ENCODE measurements at places on chromosomes 1 and 21.

DNA sequence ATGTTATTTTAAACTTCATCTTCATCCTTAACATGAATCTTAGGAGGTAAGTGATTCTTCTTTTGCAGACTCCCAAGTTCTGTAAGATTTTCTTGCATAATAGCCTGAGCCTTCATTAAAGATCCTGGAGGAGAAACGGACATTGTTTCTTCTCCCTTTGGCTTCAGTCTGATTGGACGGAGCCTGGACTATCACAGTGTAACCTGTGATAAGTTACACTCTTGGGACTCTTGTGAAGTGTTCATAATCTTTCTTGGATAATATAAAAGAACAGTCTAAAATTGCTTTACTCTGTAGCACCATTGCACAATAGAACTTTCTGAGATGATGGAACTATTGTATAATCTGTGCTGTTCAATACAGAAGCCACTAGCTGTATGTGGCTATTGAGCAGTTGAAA is 244.8 kb downstream of the DNM3 start:
- DNase-seq, result no peak

GRCh38 chr1:175548774-175549173 is 194.6 kb downstream of the TNR start:
- DNase-seq, result no peak

- DNase-seq, result no peak
Observed at GRCh38 chr1:224404916-224405603, 29.5 kb downstream of the WDR26 start.

DNA sequence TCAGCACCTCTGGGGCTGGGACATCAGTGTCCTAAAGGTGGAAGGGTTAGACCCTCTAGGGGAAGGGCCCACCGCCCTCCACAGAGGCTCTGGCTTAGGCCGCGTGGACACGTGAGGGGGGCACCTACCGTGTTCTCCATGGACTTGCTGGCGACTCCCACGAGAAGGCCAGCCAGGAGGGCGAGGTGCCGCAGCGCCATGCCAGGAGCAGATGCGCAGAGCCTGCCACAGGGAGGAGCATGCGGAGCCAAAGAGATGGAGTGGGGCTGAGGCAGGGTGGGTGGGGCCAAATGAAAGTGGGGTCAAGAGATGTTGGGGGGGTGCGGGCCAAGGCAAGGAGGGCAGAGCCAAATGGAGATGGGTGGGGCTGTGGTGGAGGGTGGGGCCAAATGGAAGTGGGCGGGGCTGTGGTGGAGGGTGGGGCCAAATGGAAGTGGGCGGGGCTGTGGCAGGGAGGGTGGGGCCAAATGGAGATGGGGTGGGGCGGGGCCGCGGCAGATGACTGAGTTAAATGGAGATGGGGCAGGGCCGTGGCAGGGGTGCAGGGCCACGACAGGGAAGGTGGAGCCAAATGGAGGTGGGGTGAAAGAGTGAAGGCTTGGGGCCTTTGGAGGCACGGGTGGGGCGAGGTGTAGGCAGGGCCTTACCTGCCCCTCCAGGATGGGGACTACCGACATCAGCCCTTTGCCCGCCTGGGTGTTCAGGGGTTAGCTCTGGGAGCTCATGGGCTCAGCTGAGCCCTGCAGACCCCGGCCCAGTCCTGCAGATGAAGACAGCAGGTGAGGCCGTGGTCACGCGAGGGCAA is 17.4 kb upstream of the RNF223 start:
- no peak for DNase-seq

DNA sequence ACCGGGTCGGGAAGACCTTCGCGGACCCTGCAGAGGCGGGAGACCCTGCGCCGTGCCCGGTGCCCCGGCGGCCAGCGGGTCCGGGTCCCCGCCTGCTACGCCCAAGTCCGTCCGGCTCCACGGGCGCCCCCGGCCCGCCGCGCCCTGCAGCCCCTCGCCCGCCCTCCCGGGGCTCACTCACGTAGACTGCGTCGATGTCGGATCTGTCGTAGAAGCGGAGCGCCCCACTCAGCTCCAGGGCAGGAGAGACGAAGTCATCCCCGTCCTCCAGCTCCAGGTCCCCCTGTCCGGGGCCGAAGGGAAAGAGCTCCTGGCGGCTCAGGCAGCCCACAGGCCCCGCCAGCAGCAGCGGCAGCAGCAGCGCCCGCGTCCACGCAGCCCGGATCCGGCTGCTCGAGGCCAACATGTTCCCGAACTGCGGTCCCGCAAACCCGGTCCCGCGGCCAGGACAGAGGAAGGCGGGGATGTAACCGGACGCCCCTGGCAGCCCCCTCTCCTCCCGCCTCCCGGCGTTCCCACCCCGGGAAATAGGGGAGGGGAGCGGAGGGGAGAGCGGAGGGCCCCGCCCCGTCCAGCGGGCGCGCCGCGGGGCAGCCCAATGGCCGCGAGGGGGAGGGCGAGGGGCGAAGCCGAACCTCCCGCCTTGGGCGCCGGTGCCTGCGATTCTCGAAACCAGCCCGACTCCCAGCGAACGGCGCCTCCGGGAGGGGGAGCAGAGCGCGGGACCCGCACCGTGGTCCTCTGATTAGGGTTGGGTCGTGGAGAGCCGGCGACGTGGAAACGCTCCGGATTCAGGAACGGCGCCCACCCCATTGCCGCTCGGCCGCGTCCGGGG is at the start of gene NID1:
NID1 (minus strand) TSS at position 417 of the 835 bp plus-strand sequence; CDS start at position 406, 11 bp downstream.
- no peak for DNase-seq

- no peak for DNase-seq
Observed at GRCh38 chr1:216937491-216937890, 214.3 kb upstream of the ESRRG start.

- DNase-seq, result no peak
Observed at GRCh38 chr1:1088801-1089680, 14.9 kb upstream of the RNF223 start.

DNA sequence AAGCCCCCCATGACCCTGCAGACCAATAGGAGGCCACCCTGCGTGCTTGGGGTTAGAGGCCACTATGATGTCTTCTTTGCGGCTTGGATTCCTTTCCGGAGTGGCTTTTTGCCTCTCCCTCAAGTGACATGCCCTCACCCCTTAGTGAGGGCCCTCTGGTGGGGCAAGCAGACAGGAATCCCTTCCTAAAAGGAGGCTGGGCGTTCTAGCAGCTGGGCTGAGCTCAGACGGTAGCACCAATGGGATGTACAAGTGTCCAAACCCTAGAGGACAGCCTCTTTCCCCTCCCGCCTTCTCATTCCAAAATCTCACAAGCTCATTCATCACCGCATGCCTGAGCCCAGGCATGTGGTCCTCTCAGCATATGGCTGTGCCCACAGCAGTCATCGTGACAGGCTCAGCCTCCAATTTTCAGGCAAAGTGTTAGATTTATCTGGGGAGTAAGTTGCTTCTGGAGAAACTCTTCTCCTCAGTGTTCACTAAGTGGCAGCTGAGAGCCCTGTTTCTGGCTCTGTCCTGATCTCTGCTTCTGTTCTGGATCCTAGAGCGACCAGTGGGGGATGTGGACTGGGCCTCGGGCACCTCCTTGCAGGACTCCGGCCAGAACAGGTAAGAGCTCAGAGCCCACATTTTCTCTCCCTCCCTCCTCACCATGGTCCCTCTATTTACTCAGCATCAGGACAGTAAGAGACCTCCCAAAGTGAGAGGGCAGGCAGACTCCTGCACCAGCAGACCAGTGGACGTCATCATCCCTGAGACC is 4.8 kb downstream of the KIAA1614 start:
- DNase-seq, result no peak

GRCh38 chr1:240004086-240004749 is 87.5 kb upstream of the FMN2 start:
- DNase-seq, result peak; percentile 3

DNA sequence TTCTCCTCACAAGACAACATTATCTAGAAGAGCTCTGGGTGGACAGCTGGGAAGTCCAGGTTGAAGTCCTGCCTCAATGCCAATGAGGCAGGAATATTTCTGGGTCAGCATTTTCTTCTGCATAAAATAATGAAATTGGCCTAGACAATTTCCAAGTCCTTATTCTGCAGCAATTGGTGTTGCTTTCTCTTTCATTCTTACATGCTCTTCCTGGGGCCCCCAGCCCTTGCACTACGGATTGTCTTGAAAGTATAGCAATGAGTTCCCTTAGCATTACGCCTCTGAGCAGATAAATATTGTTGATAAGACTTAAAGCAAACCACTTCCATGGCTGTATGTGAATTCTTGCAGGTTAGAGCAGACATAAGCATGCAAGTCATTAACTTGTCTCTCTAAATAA is 188.5 kb downstream of the TGFBR3 start:
- no peak for DNase-seq

- DNase-seq, result no peak
Observed at GRCh38 chr21:25466470-25466869, 140.8 kb downstream of the MRPL39 start.

GRCh38 chr1:50562106-50562505 is 138.9 kb upstream of the DMRTA2 start:
- DNase-seq, result no peak

GRCh38 chr1:239363930-239364329 is 22.4 kb upstream of the CHRM3 start:
- no peak for DNase-seq

GRCh38 chr1:17460219-17460618 is 20.7 kb upstream of the RCC2 start:
- DNase-seq, result no peak

DNA sequence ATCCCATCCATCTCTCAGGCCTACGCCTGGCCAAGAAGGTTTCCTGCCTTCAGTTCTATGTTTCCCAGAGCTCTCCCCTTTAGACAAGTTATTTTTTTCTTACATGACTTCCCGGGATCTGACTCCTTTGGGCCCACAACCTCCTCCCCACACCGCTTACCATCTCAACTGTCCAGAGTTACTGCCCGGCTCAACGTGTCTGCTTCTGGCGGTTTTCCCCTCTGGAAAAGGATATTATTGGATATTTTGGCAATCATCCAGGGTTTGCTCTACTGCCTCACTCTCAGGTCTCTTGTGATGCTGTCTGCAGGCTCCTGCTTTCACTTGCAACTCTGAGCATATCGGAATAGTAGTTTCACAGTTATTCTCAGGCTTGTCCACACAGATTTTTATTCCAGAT is 318.2 kb upstream of the CAMK1G start:
- DNase-seq, result no peak

- DNase-seq, result no peak
Observed at GRCh38 chr1:165114022-165114888, 242.3 kb downstream of the LMX1A start.

GRCh38 chr1:87803375-87803774 is 474.7 kb downstream of the LMO4 start:
- no peak for DNase-seq

DNA sequence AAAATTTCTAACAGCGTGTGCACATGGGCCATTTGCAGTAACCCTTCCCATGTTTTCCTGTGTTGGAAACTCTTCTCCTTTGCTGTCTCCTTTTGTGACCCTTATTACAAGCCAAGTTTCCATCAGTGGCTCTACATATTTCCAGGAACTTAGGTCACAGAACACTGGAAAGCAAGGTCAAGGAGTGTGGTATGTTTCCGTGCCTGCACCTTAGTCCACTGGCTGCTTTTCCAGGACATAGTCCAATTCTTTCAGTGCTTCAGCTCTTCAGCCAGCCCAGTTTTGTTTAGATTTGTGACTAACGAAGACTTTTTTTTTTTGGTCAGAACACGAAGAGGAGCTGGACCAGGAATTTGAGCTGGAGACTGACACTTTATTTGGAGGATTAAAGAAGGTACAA is 33.8 kb downstream of the HHAT start:
- no peak for DNase-seq

DNA sequence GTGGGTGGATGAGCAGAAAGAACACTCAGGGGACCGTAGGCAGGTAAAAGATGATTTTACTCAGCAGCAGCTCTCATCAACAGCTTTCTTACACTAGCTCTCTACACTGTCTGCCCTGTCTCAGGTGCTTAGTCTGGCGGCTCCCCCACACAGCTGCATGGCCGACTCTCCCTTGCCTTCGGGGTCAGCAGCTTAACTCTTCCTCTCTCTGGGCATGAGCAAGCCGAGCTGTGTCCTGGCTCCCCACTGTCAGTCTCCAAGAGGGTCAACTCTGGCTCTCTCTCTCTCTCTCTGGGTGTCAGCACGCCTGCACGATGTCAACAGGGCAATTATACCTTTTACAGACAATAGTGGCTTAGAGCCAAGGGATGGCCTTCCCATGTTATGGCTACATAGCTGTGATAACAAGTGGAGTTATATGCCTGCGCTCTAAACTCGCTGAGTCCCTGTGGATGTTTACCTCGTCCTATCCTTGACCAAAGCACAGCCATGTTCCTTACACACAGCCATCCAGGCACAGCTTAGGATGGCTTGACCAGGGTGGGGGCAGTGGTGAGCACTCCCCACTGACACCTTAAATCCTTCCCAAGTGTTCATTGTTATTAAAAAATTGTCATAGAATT is 3.1 kb upstream of the BCL10 start:
- no peak for DNase-seq

DNA sequence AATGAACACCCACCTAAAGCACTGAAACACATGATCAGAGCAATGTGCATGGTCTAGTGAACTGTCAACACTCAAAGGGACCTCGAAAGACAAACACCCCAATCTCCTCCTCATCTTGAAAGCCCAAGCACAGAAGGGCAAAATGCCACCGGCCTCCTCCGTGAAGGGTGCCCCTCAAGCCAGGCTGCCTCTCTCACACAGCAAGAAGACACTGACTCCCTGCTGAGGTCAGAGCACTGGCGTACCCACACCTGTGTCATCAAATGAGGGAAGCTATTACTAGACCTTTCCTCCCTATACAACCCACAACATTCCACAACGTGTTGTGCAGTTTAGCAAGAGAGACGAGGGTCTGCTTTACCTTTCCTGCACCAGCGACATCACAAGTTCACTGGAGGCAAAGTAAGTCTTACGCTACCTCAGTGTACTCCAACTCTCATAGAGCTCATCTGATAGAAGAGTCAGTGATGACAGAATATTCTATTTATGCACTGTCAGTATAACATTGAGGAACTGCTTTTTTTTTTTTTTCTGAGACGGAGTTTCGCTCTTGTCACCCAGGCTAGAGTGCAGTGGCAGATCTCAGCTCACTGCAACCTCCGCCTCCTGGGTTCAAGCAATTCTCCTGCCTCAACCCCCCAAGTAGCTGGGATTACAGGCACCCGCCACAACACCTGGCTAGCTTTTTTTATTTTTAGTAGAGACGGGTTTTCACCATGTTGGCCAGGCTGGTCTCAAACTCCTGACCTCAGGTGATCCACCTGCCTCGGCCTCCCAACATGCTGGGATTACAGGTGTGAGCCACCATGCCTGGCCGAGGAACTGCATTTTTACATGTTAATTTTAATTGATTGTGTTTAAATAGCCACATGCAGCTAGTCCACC is 3.3 kb downstream of the SH3BP5L start:
- no peak for DNase-seq

DNA sequence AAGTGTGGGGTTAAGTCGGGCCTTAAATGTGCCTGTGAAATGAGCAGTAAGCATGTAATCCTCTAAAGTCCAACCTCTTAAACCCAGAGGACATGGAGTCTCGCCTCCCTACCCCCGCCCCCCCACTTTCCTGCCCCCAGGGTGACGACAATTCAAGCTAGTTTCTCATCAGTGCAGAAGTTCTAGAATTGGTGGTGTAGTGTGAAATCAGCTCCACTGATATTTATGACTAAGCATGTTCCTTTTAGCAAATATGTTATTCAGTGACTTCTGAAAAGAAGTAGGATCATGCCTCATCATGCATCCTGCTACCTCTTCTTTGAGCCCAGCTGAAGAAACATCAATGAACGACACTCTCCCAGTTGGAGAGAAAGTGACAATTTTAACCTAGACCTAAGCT is 2.6 kb upstream of the ABCB10 start:
- DNase-seq, result no peak

Measured in SW 1271 (cell line).